ENCODE measurements at places on chromosomes 3 and 15. TPM values are rescaled to one million over a fixed set of nuclear protein-coding genes. Genes with fewer than 3 reads are reported as not detected.
A peak's percentile ranks its signal among the peaks of the same experiment; 100 is the strongest.

- no peaks in the 10 kb centered on the region for H3K4me1 ChIP-seq
- H3K4me3 ChIP-seq, result no peak overlapping the region
- H3K27me3 ChIP-seq, result no peaks in the 10 kb centered on the region
- DNase-seq, result no peak
Measured at GRCh38 chr3:146881966-146882760, 277.0 kb upstream of the PLSCR5 start.

DNA sequence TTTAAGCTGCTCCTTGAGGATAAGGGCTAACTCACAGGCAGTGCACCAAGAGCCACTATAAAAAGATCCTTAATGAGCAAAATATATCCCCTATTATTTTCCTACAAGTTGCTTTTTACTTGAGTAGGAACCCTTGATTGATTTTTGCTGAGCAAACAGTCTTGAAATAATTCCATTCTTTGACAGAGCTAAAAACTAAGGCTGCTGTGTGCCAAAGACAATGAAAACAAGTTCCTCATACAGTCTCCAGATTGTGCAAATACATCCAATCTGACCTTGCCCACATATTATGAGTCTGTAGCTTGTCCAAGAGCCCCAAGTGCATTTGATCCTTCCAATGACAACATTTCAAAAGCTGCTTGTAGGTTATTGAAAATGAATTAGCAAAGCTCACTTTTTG lies 15.0 kb downstream of the PRKAR2A start:
- H3K4me1 ChIP-seq, result peaks cover 12% of the 10 kb centered on the region
- H3K36me3 ChIP-seq, result no peaks in the 10 kb centered on the region
- DNase-seq, result peak; percentile 24
- H3K27me3 ChIP-seq, result no peaks in the 10 kb centered on the region
- H3K27ac ChIP-seq, result peak overlapping the region; percentile 43

- DNase-seq, result no peak
- no peak overlapping the region for H3K27ac ChIP-seq
- H3K27me3 ChIP-seq, result no peaks in the 10 kb centered on the region
- H3K4me1 ChIP-seq, result no peaks in the 10 kb centered on the region
Measured at GRCh38 chr3:137325170-137325569, 367.4 kb downstream of the IL20RB start.

Gene LYSMD4
- polyA plus RNA-seq, result 8.4 TPM

Gene LZTFL1
- polyA plus RNA-seq, result 27.7 TPM

Gene ZDHHC23
- 2.3 TPM for polyA plus RNA-seq

Gene CX3CR1
- 0.24 TPM for polyA plus RNA-seq
